ENCODE measurements at places on chromosomes 2 and 18.
A peak's percentile ranks its signal among the peaks of the same experiment; 100 is the strongest.

DNA sequence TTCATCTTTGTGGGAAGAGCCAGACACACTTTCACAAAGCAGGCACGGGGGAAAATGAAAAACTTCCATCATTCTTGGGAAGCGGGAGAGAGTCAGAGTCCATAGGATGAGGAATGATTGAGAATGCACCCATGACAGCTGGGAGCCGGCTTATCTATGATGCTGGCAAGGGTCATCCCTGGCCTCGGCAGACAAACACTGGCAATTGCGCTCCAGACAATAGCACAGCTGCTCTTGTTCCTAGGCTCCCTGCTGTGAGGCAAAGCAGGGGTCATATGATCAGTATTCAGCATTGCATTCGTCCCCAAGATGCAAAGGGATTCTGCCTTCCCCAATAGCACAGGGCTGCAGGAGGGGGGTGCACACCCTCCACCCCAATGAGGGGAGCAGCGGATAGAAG lies 33.0 kb downstream of the CYRIA start:
- DNase-seq, result no peak

- DNase-seq, result no peak
Measured at GRCh38 chr18:24208270-24209035, 69.6 kb downstream of the CABYR start.

DNA sequence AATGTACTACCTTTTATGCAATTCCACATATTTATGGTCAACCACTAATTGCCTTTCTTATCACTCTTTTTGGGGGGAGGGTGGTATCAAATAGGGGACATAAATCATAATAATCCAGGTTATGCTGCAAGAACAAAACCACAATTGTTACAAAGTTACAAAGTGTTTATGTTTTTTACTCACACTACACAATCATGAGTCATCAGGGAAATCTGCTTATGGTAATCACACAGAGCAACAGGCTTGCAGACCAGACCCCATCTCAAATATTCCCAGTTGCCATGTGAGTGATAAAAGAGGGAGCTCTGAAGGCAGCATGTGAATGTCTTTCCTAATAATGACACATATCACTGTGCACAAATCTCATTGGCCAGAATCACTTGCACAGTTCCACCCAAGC lies 304.7 kb upstream of the TMEFF2 start:
- DNase-seq, result no peak

GRCh38 chr2:118881490-118882129 lies 34.2 kb upstream of the EN1 start:
- peak; percentile 6 for DNase-seq

All from T-helper 22 cell (primary cell).